ENCODE measurements at places on chromosomes 1 and 21.

DNA sequence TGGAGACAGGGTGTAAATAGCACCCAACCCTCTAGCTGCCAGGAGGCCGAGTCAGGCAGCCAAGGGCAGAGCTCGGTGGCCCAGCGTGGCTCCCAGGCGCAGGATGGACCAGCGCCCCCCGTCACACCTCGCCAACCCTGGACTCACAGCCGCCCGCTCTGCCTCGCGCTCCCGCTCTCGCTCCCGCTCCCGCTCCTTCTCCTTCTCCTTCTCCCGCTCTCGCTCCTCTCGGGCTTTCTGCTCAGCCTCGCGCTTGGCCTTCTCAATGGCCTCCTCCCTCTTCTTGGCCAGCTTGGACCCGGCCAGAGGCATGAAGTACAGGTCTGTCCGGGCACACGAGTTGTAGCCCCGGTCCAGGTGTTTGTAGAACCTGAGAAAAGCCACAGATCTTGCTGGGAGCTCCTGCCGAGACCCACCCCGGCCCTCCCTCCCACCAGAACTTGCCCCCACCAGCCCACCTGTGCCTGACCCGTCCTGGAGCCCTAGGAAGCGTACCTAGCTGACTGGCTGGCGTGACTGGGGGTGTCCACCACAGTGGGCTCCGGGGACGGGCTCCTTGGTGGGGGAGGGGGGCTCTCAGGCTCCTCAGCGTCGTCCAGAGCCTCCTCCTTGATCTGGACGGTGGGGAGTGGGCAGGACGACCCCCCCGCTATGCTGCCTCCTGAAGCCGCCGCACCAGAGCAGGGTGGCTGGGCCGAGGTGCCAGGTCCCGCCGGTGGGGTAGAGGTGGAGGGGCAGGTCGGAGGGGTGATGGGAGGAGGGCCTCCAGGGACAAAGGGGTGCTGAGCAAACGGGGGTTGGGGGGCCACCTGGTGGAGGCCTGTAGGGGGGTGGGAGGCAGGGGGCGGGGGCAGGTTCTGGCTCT lies 41.9 kb downstream of the SLC45A1 start:
- DNase-seq: no peak

DNA sequence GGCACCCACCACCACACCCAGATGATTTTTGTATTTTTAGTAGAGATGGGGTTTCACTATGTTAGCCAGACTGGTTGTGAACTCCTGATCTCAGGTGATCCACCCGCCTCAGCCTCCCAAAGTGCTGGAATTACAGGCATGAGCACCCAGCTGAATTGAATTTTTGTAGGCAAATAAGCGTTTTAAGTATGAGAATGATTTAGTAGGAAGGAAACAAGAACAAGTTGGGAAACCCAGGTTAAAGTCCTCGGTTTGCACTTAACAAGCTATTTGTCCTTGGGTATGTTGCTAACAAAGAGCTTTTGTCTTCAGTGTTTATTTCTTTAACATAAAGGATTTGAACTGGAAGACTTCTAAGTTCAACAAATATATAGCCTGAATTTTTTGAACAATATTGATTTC lies 23.9 kb downstream of the BTF3L4 start:
- no peak for DNase-seq

- peak; percentile 65 for DNase-seq
Observed at GRCh38 chr1:200670242-200671118, 773 bp upstream of the DDX59 start.

DNA sequence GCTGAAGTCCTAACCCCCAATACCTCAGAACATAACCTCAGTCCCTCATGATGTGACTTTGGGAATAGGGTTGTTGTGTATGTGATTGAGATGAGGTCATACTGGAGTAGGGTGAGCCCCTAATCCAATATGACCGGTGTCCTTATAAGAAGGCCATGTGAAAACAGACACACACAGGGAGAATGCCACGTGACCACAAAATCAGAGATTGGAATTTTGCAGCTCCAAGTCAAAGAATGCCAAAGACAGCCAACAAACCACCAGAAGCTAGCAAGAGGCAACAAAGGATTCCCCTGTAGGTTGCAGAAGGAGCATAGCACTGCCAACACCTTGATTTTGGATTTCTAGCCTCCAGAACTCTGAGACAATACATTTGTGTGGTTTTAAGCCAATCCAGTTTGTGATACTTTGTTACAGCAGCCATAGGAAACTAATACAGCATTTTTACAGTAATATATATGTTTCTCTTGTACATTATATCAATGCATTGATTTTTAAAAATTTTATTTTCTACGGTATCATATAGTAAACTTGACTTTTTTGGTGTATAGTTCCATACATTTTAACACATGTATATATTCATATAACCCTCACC lies 5.4 kb downstream of the ZSWIM5 start:
- no peak for DNase-seq

- DNase-seq: no peak
Observed at GRCh38 chr1:201711811-201712210, 117.1 kb upstream of the IPO9 start.

- DNase-seq: peak; percentile 74
Observed at GRCh38 chr1:204408074-204408507, 3.5 kb downstream of the PPP1R15B start.

Measured in IMR-90 (cell line).